Femur (tissue), 1 donor: ENCODE measurements at places on chromosomes 12 and 14.

DNA sequence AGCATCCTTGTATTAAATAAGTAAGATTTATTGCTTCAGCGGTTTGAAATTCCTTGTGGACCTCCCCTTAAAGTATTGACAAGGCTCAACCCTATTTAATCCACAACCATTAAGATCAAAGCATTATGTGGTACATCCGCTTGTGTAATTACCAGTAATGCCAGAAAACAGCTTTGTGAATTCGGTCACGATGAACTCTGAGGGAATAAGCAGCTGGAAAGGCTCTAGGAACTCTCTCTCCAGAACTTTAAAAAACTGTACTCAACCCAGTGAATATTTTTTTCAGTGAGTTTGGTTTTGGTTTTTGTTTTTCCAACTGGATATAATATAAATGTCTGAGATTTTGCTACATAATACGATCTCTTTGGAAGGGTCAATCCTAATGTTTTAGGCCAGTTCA lies 49.3 kb upstream of the DIO2 start:
- DNase-seq: no peak

- DNase-seq: no peak
Measured at GRCh38 chr12:67276421-67276820, 7.3 kb downstream of the CAND1 start.

- DNase-seq: no peak
Measured at GRCh38 chr14:75494896-75495295, 27.4 kb upstream of the BATF start.

DNA sequence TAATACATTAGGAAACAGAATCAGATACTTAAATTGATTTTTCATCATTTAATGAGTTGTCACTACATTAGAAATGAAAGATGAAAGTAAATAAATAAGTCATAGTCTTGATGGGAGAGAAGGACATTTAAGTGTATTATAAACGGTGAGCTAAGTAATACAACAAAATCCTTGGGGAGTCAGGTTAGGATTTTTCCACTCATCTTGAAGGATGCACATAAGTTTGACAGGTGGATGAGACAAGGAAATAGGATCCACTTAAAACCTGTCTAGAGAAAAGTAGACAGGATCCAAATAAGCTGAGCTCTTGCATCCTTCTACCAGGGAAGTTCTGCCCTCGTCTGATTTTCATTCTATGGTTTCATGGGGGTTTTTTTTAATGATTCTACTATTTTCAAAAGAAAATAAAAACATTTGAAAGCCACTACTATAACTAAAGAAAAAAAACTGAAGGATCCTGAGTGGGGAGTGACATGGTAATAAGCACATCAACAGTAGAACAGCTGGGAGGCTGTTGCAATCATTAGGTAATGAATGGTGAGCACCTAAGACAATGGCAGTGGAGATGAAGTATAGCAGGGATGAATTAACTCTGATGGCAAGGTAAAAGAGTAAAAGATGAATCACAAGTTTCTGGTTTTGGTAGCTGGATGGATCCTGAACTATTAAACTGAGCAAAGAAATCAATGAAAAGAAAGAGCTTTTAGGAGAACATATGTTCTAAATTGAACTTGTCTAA lies 17.0 kb downstream of the CEP128 start:
- no peak for DNase-seq
